Cardiac septum (tissue), 1 donor: ENCODE measurements at places on chromosomes 12 and 14. TPM values are rescaled to one million over a fixed set of nuclear protein-coding genes. Genes with fewer than 3 reads are reported as not detected.

The MNAT1 gene
- 29.9 TPM for total RNA-seq

The MDP1 gene
- 16.7 TPM for total RNA-seq

The PROX2 gene
- not detected for total RNA-seq

GRCh38 chr14:24317141-24317928 lies 6.0 kb downstream of the LTB4R start:
- no peak for DNase-seq

GRCh38 chr12:20142316-20142715 lies 226.0 kb upstream of the PDE3A start:
- no peak for DNase-seq
